ENCODE measurements at places on chromosomes 3 and 15.

- DNase-seq, result no peak
These were observed 5.6 kb downstream of the FOXL2 start for GRCh38 chr3:138941259-138941885.

DNA sequence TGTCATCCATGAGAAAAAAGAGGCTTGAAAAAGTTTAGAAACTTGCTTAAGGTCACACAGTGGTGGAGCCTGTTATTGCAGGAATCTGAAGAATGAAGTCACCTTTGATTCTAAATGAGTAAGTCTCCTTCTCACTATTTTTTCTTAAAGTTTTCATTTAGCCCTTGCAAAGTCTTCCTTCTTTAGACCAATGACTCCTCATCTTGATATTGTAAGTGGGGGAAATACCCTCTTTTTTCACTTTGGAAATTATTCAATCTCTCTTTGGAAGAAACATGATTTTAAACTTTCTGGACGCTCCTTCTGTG is 787 bp upstream of the SLMAP start:
- no peak for DNase-seq

- no peak for DNase-seq
These were observed 76.4 kb upstream of the SCN5A start for GRCh38 chr3:38725726-38726419.

DNA sequence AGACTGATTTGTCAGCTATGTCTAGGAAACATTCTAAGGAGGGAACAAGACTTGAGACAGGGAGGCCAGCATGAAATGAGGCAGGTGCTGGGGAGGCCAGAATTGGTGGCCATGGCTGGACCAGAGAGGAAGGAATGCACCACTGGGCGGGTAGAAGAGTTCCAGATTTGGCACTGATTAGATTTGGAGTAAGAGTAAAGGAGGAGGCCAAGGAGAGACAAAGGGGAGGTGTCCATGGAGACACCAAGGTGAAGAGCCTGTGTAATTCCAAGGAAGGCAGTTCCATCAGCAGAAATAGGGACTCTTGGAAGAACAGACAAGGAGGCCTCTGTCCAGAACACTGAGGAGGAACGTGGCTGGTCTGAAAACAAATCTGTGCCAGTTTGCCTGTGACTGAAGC is 1.8 kb downstream of the ARNT2 start:
- no peak for DNase-seq

- DNase-seq, result no peak
These were observed 23.6 kb downstream of the PRR20G start for GRCh38 chr3:127264292-127264691.
